ENCODE measurements at places on chromosomes 7 and 10.

GRCh38 chr7:91941450-91941849 is 788 bp downstream of the AKAP9 start:
- DNase-seq: peak; percentile 52

DNA sequence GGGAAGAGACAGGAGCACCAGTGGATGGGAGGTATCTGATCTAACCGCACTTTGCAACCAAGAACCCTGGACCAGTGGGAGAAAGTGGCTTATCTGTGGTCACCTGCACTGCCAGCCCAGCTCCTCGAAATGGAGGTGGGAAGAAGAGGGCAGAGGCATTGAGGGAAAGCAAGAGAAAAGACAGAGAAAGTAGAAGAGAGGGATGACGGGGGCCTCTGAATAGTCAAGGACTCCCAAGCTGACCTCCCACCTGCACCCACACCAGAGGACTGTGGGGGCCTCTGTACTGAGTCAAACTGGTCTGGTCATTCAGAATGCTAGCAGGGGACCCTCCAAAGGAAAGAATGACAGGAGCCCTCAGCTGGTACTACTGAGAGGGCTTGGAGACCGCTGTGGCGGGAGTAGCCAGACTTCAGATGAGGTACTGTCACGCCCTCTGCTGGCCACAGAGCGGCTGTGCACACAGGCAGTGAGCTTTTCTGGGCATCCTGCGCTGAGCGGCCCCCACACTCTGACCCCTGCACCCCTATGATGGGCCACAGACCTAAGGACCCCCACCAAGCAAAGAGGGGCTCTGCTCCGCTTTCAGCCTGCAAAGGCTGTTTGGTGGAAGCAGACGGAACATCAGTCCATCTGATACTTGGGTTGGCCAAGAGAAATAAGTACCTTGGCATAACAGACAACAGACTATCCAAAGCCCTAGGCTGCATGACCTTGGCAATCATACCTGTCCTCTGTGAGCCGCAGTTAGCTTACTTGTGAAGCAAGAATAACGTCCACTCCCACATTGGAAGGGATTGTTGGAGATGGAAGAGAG is 112.9 kb downstream of the COL13A1 start:
- peak; percentile 88 for DNase-seq

DNA sequence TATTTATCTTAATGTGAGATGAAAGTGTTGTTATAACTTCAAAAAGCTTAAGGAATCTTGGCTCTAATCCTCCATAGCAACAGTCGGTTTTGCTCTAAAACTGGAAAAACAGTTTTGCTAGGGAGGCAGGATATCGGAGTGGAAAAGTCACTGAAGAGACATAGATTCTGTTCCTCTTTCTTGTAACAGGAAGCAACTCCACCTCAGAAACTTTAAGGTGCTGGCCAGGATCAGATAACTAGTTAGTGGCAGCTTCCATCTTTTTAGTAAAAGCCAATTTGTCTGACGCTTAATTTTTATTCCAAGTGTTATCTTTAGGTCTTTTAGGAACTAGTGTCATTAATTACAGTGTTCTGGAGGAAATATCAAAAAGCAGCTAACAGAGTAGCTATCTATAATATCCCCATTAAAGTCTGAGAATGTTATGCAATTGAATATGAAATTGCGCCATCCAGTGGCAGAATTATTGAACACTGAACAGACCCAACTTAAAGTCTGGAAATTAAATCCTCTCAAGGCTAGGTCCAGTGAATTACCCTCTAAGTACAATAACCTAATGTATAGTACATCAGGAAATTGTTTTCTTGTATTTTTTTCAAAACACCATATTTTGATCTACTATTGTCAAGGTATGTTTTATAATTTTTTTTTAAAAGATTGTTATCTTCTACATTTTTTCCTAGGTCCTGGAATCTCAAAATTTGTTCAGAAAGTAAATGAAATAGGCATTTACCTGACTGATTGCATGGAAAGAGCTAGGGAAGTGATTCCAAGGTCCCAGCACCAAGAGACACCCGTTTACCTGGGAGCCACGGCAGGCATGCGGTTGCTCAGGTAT is 65.9 kb upstream of the CC2D2B start:
- DNase-seq: peak; percentile 23

DNA sequence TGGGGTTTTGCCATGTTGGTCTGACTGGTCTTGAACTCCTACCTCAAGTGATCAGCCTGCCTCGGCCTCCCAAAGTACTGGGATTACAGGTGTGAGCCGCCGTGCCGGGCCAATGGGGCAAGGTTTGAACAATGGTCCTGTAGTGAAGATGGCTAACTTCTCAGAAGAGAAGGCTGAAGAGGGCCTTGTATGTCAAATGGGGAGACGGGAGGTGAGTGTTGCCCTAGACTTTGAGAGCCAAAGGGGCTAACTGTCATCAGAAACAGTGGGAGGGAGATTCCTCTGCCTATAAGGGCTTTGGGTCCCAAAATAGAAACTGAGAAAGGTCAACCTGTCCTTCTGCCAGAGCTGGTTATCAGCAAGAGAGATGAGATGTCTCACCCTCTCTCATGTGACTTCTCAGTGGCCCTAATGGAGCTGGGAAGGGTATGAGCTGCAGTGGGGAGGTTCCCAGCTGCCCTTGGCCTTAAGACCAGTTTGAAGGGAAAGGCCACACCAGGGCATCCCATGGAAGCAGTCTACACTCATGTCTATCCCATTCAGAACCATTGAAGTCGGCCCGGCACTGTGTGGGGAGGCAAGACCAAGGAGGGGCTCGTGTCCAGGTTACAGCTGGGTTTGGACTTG is 1.3 kb upstream of the SAMD8 start:
- DNase-seq: no peak

GRCh38 chr10:26738301-26738911 is 40.9 kb downstream of the PDSS1 start:
- DNase-seq: no peak

DNA sequence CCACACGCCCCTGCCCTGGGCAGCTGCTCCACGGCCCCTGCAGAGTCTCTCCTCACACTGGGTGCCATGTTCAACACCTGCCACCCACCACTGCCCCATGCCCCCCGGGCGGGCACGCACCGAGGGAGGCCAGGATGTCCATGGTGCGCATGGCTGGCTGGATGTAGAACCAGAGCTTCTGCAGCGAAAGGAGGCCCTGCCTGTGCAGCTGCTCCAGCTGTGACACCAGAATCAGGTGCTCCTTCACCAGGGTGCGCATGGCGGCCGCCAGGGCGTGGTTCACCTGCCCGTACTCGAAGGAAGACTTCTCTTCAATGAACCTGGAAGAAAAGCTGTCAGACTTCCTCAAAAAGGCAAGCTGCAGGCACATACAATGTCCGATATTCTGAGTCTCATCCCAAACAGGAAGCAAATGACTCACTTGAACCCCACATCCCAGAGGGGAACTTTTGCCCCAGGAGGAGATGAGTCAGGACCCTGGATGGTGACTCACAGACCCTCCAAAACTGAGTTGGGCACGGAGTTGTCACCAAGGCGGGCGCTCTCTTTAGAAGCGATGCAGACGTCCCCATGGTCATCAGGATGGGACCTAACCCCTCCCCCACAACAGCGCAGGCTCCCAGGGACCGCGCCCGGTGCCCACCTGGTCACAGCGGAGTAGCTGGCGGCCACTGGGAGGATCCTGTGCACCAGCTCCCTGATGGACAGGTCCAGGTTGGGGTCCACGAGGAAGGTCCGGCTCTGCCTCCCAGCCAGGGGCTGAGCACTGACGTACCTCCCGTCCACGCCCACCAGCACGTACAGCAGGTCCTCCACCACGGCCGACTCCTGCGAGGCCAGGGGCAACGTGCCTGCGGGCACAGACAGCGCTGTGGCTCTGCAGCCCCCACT is 15.5 kb downstream of the TUBGCP2 start:
- DNase-seq: peak; percentile 26

DNA sequence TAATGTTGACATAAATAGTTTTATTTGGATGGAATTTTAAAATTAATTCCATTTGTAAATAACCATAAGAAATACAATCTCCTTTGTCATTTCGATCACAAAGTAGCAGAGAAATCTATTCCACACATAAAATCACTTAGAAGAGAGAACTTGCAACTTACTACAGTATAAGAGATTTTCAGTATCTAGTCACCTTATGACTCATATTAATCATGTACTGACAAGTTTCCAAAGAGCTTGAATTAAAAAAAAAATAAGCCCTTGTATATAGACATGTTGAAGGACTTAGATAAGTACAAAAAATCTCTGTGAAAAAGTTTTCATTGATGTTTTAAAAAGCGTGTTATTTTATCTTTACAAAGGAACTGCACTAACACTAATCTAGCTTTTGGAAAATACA is 207.1 kb upstream of the ETV1 start:
- no peak for DNase-seq

GRCh38 chr7:54961391-54961790 is 57.4 kb upstream of the EGFR start:
- DNase-seq: no peak

DNA sequence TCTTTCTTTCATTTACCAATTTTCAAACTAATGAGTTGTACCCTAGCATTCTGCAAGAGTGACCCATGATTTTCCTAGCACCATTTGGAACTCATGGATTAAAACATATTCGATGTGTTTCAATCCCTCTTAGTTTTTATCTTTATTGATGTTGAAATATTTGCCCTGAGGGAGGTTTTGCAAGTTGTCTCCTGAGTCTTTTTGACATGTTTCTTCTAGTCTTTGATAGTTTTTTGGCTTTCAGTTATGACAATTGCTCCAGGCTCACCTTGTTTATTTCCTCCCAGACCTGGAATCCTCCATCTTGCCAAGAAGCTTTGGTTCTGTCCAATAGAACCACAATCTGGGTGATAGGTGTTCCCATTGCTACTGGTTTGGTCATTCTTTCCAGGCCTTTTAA is 327.8 kb downstream of the WDR11 start:
- no peak for DNase-seq

- no peak for DNase-seq
These were observed 191.7 kb downstream of the ARL4A start for GRCh38 chr7:12879139-12879538.

GRCh38 chr7:938546-939185 is 15.8 kb downstream of the ADAP1 start:
- DNase-seq: no peak

DNA sequence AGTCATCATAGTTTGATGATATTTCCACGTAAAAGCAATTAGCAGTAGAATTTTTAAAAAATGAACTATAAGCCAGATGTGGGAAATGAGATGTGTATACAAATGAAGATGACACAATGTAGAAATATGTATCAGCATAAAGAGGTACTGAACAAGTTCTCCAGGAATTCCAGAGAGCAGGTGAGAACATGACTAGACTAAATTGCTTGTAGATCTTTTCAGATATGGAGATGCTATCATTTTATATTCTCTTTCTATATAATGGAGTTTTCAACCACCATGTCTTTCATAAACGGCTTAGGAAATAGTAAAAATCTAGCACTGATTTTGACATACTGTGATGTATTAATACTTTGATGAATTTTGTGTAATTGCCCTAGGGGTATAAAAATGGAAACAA is 130.9 kb downstream of the SEMA3D start:
- no peak for DNase-seq

- DNase-seq: peak; percentile 97
These were observed 83.2 kb upstream of the KIF5B start for GRCh38 chr10:32139223-32140073.

DNA sequence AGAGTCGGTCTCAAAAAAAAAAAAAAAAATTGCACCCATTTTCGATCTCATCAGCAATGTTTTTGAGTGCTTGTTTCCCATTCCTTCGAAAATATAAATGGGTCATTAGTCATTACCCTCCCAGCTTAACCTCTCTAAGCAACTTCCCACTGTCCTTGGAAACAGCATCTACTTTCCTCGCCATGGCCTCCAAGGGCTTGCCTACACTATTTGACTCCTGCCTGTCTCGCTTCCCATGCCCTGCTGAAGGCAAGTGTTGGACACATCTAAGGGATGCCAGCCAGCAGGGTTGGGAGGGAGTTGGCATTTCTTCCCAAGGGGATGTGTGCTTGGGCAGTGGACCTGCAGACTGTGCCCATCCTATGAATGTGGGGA is 12.7 kb upstream of the RHBDD2 start:
- DNase-seq: no peak

DNA sequence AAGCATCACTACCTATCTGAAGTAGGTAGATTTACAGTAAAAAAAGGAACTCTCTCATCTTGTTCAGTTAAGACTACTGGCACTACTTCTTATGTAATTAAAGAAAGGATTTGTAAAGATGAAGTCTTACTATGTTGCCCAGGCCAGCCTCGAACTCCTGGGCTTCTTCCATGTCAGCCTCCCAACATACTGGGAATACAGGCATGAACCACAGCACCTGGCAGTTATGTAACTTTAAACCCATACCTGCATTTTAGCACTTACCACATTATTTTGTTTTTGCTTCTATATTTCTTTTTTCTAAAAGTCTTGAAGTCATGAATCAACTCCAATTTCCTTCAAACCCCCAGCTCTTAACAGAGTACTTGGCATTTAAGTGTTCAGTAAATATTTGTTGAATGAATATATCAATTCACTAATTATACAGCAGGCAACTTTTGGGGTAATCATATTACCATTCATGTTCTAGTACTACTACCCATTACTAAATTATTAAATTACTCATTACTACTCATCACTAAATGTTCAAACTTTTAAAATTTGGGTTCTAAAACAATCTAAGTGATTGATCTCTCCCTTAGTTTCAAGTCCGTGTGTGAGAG is 31.6 kb upstream of the CCDC71L start:
- no peak for DNase-seq

- DNase-seq: peak; percentile 4
These were observed 110.5 kb downstream of the EBF3 start for GRCh38 chr10:129853562-129853903.

- no peak for DNase-seq
These were observed 91.5 kb downstream of the MCU start for GRCh38 chr10:72783410-72783833.

Measured in urothelium cell line (cell line).